ENCODE measurements at places on chromosomes 11 and 22.

GRCh38 chr22:33908171-33909074, 11.9 kb downstream of the LARGE1 start:
- no peak for DNase-seq

GRCh38 chr11:86058360-86058759, 10.5 kb downstream of the PICALM start:
- no peak for DNase-seq

GRCh38 chr22:31179345-31179744, 19.4 kb downstream of the RNF185 start:
- DNase-seq: no peak

DNA sequence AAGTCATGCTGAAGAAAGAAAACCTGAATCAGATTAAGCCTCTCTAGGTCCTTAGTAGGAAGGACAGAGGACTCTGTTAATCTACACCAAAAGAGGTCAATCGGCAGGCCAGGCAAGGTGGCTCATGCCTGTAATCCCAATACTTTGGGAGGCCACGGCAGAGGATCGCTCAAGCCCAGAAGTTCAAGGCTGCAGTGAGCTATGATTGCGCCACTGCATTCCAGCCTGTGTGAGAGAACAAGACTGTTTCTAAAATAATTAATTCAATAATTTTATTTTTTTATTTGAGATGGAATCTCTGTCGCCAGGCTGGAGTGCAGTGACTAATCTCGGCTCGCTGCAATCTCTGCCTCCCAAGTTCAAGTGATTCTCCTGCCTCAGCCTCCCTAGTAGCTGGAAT, 4.5 kb downstream of the XRCC6 start:
- DNase-seq: no peak

DNA sequence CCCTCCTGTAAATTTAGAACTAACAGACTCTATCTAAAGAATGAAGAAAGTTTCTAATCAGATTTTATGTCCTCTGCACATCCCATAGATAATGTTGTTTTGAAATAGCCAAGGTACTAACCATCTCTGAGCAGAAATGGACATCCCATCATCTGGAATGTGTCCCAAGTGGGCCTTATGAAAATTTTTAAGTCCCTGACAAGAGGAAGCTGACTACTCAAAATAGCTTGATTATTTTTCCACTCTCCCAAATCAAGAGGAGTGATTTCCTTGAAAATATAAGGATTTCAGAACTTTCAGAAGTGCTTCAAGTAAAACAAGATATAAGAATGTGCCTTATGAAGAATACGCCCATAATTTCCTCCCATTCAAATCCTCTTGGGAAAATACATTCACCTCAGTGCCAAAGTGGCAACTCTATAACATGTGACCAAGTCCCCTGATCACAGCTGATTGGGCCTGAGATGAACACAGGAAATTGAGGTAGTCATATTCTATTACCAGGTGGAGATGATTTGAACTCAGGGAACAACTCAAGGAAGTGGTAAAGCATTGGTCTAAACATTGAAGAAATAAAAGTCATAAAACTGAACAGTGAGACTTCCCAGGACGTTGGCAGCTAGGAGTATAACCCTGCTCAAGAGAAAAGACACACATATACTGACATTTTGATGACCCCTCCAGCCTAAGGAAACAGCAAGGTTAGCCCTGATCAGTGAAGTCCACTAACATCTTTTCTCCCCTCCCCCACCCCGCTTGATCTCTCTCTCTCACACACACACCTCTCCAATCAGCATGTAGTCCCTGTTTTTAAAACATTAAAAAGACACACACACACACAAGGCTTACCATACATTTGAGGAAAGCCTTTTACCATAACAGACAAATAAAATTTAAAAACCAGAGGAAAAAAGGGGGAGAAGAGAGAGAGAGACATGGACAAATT, 70.8 kb upstream of the TEAD1 start:
- DNase-seq: no peak

DNA sequence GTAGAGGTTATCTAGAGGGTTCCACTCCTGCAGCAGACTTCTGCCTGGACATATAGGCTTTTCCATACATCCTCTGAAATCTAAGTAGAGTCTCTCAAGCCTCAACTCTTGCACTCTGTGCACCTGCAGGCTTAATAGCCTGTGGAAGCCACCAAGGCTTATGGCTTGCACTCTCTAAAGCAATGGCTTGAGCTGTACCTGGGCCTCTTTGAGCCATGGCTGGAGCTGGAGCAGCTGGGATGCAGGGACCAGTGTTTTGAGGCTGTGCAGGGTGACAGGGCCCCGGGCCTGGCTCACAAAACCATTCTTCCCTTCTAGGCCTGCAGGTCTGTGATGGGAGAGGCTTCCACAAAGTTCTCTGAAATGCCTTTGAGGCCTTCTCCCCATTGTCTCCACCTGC, 2.9 kb upstream of the NXPE4 start:
- DNase-seq: no peak

GRCh38 chr22:23054531-23055257, 15.6 kb upstream of the GNAZ start:
- DNase-seq: no peak

DNA sequence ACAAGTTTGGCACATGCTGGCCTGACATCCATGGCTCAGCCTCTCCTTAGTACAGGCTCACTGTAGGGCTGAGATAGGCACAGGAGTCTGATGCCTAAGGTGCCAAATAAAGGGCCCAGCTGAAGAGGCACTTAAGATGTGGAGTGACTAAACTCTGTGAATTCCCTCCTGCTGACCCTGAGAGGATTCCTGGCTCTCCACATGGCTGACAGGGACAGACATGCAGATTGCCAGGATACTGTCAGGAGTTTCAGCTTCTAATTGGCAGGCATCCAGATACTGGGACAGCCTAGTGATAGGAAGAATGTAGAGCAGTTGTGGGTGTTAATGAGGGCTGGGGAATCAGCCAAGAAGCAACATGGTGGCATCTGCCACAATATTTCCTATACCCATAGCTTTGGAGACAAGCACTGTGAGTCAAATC, 558.7 kb downstream of the INSC start:
- no peak for DNase-seq

DNA sequence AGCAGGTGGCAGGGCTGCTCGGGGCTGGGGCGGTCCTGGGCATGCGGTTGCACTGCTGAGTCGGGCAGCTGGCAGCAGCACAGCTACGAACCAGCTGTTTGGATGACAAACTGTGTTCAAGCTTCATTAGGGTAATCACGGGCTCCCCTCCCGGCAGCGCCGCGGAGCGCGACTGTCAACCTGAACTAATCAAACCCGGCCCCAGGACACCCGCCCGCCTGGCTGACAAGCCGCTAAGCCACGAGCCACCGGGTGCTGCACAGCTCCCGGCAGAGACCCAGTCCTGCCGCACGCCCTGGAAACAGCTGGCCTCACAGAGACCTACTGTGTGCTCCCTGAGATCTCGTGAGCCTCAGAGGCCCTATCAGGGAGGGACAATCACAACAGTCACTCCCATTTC, 60.6 kb upstream of the TCF20 start:
- DNase-seq: no peak

GRCh38 chr11:94201004-94201465, 72.4 kb downstream of the PANX1 start:
- peak; percentile 80 for DNase-seq

GRCh38 chr11:120977266-120978137, 46.4 kb upstream of the TBCEL start:
- DNase-seq: peak; percentile 15

GRCh38 chr22:50270666-50271394, 650 bp upstream of the MAPK11 start:
- peak; percentile 80 for DNase-seq

DNA sequence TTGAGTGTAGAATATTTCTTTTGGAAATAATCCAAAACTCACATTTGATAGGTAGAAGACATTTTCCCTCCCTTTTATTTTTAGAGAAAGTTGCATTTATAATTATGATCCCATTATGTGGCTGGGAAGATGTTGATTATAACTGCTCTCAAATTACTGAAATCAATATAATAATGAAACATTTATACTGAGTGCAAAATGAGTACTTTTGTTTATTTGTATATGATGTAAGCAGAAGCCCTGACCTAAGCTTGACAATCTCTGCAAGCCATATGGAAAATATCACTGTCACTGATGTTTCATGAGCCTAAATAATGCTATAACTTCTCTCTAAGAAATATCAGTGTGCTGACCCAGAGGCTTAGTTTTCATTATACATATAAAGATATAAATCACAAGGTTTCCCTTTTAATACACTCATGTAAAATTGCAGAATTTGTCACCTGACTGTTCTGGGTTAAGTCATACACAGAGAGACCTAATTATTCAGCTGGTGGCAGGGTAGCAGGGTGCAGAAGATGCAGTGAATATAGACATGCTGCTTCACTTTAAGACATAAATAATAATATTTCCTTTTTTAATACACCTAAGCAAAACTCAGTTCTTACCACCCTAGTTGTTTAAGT, 99.2 kb downstream of the BBOX1 start:
- DNase-seq: no peak

DNA sequence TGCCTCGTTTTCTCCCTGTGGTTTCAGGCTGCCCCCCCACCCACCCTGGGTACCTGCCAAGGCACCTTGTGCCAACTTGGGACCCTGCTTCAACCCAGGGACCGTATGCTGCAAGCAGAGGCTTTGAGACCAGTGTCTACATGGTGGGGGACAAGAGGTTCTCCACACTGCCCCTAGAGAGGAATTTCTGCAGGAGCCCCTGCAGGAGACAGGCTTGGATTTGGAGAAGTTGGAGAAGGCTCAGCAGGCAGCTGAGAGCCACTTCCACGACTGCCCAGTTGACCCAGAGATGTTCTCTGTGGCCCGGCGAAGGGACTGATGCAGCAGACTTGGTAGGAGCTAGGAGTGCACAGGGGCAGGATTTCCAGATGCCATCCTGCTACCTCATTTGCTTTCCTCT, 20.1 kb upstream of the NNMT start:
- DNase-seq: no peak

GRCh38 chr22:43891360-43892182, at the start of gene PNPLA5:
PNPLA5 (minus strand) TSS chr22:43892013; CDS start chr22:43891880, 133 bp downstream.
- peak; percentile 46 for DNase-seq

DNA sequence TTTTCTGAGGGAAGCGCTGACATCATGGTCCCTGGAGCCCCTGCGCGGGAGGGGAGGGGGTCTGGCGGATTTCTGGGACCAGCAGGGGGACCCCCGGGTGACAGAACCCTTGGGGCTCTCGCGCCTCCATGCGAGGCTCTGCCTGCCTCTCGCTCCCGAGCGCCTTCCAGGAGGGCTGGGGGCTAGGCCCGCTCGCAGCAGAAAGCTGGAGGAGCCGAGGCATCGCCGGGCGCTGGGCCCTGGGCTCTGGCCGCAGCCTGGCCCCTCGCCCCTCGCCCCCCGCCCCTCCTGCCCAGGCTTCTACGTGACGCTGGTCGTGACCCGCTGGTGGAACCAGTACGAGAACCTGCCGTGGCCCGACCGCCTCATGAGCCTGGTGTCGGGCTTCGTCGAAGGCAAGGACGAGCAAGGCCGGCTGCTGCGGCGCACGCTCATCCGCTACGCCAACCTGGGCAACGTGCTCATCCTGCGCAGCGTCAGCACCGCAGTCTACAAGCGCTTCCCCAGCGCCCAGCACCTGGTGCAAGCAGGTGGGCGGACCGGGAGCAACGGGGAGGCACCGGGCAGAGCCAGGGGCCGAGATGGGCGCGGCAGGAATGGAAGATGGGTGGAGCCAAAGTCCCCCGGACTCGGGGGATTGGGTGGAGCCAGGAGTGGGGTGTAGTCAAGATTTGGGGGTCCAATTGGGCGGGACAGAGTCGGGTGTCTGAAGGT, 5.4 kb downstream of the BEST1 start:
- DNase-seq: no peak

GRCh38 chr11:42521994-42522393, 789.8 kb upstream of the API5 start:
- no peak for DNase-seq

- DNase-seq: no peak
These were observed 15.7 kb upstream of the HPX start for GRCh38 chr11:6456361-6457073.

GRCh38 chr22:17194213-17194612, 25.0 kb downstream of the ADA2 start:
- DNase-seq: no peak

- DNase-seq: peak; percentile 73
These were observed 11.8 kb upstream of the WDR74 start for GRCh38 chr11:62850911-62851806.

DNA sequence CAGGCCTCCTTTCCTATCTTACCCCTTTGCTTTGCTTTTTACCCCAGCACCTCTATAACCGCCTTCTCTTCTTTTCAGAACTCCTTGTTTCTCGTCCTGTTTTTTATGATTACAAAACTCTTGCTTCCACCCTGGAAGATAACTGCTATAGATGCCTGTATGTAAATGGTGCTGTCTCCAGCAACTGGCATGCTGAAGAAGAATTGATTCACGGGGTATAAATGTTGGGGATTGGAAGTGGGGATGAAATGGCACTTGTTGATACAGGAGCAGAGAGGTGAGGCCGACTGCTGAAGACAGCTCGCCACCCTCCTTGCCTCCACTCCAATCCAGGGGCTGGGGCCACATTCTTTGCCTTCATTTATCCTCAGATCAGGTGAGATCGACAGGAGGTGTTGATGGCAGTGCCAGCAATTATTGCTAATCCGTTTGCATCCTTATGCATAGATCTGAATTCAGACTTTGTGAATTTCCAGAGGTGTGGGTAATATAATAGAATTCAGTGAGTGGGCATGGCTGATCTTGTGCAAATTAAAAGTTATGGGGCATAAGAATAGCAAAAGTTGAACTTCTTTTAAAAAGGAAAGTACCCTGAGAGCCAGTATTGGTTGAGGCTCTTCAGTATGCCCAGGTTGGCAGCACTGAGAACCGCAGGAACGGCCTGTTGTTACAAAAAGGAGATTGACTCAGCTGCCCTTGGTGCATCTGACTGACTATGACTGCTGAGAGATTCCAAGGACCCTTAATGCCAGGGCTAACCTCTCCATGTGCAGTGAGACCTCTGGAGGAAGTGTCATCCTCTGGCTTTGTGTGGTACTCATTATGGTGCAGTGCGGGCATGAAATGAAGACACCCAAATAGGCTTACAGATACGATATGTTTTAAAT, 5.3 kb downstream of the NEAT1 start:
- peak; percentile 81 for DNase-seq

- no peak for DNase-seq
These were observed 125.2 kb upstream of the SYT13 start for GRCh38 chr11:45411228-45411946.

DNA sequence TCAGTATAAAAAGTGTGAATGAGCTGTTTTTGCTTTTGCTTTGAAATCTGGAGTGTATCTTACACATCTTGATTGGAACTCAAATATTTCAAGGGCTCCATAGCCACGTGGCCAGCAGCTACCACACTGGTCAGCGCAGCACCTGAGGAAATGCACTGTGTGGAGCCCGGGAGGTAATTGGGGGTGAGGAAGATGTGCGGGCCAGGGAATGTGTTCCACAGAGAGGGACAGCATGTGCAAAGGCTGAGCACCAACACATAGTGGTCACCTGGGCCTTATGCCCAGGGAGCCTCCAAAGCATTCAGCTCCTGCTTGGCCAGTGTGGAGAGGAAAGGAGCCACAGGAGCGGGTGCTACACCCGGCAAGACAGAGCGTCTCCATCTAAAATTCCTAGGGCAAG, 20.8 kb downstream of the RELT start:
- no peak for DNase-seq

- DNase-seq: no peak
These were observed 13.7 kb upstream of the KIAA0930 start for GRCh38 chr22:45254388-45254787.

- DNase-seq: no peak
These were observed 54.6 kb upstream of the ASPHD2 start for GRCh38 chr22:26374391-26375026.

- no peak for DNase-seq
These were observed 100.8 kb upstream of the TTC12 start for GRCh38 chr11:113213549-113213948.
